Stimulated activated CD4-positive, alpha-beta T cell treated with anti-CD3 and anti-CD28 coated beads, Interleukin-15, amount 100 ng/mL, for 24 hours (primary cell): ENCODE measurements at places on chromosomes 16 and 17.

GRCh38 chr17:58007781-58008706 is 998 bp upstream of the SRSF1 start:
- DNase-seq = no peak

GRCh38 chr16:30559690-30560089 is 1.5 kb upstream of the ZNF764 start:
- DNase-seq = no peak

DNA sequence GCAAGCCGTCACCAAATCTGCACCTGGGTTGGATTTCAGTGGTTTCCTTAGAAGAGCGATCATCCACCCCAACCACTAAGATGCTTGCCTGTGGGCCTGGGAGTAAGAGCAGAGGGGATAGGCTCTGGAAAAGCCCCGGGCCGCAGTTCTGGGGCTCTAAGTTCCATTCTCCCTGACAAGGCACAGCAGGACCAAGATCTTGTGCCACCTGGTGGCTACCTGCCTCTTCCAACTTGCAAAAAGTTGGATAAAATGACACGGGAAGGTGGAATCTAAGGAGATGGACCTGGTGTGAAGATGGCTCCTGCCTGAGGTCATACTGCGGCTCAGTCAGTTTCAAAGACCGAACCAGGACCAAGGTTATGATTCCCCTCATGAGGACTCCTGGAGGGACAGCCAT is 42.3 kb downstream of the ABCC12 start:
- no peak for DNase-seq

GRCh38 chr17:45940826-45941225 is 46.5 kb downstream of the MAPT start:
- DNase-seq = no peak

DNA sequence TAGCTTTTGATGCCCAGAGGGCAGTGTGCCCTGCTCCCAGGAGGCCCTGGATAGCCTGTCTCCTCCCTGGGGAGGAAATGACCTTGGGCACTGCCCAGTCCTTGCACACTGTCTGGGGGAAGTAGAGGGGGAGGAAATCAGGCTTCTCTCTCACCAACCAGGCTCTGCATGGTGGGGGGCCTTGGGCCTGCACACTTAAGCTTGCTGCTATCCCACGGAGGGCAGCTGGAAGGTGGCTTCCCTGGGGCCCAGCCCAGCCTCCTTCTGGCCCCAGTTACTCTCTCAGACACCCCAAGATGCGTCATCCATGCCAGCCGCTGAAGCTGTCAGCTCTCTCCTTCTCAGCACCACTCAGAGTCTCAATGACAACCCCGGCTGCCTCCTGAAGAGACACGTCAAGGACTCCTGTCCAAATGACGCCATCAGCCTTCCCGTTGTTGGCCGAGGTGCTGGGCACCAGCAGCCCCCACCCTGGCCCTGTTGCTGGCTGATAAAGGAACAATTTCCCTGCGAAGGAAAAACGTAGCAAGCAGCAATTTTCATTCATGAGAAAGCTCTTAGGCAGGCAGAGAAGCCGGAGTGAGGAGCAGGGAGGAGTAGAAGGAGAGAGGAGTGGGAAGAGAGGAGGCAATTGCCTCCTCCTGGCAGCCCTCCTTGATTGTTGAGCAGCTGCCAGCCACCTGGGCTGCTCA is 95.5 kb downstream of the SDK2 start:
- no peak for DNase-seq

- DNase-seq = no peak
Observed at GRCh38 chr17:80363518-80364090, 51.4 kb upstream of the ENDOV start.

DNA sequence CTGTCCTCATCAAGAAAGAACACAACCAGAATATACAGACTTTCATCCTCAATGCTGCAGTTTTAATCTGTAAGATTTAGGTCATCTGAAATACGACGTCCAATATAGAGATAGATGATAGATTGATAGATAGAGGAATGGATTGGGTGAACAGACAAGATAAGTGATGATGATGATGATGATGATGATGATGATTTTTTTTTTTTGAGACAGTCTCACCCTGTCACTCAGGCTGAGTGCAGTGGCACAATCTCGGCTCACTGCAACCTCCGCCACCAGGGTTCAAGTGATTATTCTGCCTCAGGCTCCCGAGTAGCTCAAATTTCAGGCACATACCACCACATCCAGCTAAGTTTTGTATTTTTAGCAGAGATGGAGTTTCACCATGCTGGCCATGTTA is 56.3 kb upstream of the ADAMTS18 start:
- DNase-seq = no peak

DNA sequence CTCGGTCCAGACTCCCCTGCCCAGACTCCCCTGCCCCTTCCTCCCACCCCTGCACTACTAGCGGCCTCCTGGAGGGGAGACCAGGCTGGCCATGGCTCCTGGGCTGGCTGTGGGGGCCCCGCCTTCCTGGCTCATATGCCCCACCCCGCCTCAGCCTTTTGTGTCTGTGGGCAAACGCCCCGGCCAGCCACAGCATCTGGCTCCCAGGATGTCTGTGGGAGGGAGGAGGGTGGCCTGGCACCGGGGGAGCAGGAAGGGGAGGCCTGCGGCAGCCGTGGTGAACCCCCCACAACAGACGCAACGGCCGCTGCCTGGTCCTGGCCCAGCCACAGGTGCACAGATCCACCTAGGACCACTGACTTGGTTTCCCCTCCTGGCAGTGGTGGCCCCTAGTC is 32.9 kb downstream of the BAHCC1 start:
- peak; percentile 35 for DNase-seq

DNA sequence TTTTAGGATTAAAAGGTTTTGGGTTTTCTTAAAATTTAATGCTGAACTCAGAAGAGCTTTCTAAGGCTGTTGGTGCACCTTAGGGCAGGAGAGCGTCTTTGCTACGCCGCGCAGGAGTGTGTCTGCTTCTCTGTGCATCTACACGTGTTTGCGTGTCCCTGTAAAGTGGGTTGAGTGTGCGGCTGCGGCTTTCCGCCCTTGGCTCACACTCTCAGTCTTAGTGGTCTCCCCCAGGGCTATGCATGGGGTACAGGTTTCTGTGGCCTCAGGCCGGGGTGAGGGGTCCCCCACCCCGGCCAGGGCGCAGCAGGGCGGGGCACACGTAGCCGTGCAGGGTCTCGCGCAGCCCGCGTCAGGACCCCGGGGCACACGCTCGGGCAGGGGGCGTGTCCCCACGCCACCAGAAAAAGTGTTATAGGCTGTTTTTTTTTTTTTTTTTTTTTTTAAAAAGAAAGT is 727 bp upstream of the TENT4B start:
- DNase-seq = peak; percentile 87

- no peak for DNase-seq
Observed at GRCh38 chr16:65406933-65407332, 285.1 kb upstream of the CDH11 start.

GRCh38 chr16:12340151-12340733 is 363.7 kb downstream of the SNX29 start:
- DNase-seq = peak; percentile 39

GRCh38 chr16:49643429-49644144 is 212.3 kb downstream of the ZNF423 start:
- DNase-seq = no peak

- no peak for DNase-seq
Observed at GRCh38 chr16:64428463-64429113, 693.3 kb downstream of the CDH11 start.

DNA sequence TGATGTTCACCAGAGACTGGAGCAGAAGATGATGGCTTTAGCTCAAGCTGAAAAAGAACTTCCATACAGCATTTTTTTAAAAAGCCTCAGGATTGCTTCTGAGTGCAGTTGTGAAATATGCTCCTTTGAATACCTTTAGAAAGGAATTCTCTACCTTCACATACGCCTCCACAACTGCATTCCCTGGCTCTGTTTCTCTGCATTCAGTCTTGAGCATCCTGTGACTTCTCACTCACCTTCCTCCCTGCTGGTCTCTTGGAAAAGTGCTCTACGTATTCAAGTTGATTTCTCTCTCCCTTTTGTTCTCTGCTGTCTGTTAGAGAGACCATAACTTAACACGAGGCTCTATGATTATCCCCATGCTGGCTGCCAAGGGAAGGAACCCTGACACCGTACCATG is 34.5 kb downstream of the HS3ST2 start:
- no peak for DNase-seq

DNA sequence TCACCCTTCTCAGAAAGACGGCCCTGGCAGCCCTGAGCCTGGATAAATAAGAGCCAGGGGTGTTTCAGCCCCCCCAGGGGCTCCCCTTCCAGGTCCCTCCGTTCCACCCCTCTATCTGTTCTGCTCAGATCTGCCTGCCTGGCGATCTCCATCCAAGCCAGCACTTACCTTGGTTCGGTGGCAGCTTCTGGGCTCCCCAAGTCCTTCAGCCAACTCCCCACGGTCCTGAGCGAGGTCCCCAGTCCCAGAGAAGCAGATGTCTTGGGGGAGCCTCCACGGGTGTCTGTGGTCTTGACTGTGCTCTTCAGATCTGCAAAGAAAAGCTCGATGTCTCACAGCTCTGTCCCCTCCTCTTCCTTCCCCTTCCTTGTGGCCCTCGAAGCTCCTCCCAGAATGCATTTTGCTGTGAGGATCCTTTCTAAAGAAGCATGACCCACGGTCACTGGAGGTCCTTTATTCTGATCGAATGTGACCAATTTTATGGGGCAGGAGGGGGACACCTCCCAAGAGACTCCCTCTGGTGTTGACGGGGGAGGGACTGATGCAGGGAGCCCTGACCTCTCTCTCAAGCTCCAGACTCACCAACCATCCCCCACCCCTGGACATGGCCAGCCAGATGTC is at the start of gene PIK3R6:
PIK3R6 (minus strand) TSS at position 314 of the 621 bp plus-strand sequence. CDS start 17,880 bp downstream, outside the sequence.
- no peak for DNase-seq

- DNase-seq = no peak
Observed at GRCh38 chr16:4019371-4019791, 96.9 kb downstream of the ADCY9 start.

- DNase-seq = no peak
Observed at GRCh38 chr17:5472511-5472910, 3.7 kb upstream of the DHX33 start.

DNA sequence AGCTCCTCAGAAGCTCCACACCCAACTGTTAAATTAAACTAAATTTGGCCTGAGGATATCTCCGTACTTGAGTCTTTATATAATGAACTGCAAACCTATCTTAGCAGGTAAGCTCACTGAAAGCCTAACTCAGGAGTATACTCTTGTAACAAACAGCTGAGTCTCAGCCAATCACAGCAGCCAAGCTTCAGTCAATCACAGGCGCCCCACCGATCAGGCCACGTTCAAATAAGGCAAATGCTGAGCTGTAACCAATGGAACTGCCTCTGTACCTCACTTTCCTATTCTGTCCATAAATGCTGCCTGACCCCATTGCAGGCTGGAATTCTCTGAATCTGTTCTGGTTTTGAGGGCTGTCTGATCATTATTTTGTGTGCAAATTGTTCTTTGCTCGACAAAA is 93.0 kb upstream of the CES5A start:
- DNase-seq = no peak

DNA sequence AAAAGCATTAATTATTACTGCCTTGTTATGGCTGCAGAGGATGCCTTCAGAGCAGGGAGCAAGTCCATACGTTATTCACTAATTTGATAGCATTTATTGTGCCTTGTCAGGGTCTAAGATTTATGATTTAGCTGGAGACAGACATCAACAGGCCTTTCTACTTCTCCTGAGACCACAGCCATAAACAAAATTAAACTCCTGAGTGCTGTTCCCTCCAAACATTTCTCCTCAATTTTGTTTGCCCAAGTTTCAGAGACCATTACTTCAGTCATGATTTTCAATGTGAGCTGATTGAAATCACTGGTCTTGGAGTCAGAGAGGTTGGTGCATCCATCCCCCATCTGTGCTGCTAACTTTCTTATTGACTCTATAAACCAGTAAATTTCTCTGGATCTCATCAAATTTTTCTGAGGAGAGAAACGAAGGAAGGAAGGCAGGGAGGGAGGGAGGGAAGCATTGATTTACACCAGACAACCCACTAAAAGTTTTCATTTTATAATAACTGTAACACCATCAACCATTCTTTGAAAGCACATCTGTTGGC is 423.6 kb upstream of the CDH11 start:
- DNase-seq = no peak

- no peak for DNase-seq
Observed at GRCh38 chr17:8046929-8047768, 8.3 kb downstream of the ALOX15B start.

DNA sequence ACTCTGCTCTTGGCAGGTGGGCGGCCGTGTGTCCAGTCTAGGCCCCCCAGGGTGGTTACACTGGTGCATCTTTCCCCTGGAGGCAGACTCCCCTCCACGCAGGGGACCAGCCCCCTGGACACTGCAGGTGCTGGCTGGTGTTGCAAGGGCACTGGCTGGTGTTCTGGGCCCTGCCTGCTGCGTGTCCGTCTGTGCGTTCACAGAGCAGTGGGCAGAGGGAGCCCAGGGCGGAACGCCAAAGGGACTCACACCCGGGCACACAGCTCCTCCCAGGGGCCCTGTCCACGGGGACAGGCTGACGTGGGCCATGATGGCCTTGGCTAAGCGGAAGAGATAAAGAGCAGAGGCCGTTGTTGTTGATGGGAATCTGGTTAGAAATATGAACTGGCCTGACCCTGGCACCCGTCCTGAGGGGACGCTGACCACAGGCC is 27.3 kb downstream of the ACSF3 start:
- no peak for DNase-seq

- peak; percentile 42 for DNase-seq
Observed at GRCh38 chr17:75242461-75243042, 18.9 kb downstream of the GGA3 start.

- DNase-seq = no peak
Observed at GRCh38 chr17:65892912-65893377, 299.0 kb downstream of the CEP112 start.

- DNase-seq = no peak
Observed at GRCh38 chr16:22214889-22215288, 8.8 kb downstream of the EEF2K start.

DNA sequence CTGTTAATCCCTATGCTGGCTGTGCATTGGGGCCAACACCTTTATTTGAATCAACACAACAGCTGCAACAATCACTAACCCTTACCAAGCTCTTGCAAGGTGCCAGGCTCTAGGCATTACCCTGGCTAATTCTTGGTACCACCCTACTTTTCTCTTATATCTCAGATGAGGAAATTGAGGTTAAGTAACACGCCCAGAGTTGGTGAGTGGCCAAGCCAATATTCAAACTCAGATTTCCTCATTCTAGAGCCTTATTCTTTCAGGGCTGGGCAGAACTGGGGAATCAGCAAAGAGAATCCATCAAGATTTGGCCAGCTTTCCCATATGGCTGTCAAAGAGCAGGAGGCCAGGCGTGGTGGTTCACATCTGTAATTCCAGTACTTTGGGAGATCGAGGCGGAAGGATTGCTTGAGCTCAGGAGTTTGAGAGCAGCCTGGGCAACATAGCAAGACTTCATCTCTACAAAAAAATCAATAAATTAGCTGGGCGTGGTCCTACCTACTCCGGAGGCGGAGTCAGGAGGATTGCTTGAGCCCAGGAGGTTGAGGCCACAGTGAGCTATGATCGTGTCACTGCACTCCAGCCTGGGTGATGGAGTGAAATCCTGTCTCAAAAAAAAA is 23.7 kb downstream of the ARSG start:
- no peak for DNase-seq

- DNase-seq = no peak
Observed at GRCh38 chr16:87240211-87241136, 76.7 kb downstream of the C16orf95 start.
